NCI-H2107 (cell line): ENCODE measurements at places on chromosomes 2 and 18.

- no peak for DNase-seq
Observed at GRCh38 chr2:10824191-10824590, 11.6 kb upstream of the PDIA6 start.

- no peak for DNase-seq
Observed at GRCh38 chr18:38198526-38198925, 632.9 kb upstream of the CELF4 start.

DNA sequence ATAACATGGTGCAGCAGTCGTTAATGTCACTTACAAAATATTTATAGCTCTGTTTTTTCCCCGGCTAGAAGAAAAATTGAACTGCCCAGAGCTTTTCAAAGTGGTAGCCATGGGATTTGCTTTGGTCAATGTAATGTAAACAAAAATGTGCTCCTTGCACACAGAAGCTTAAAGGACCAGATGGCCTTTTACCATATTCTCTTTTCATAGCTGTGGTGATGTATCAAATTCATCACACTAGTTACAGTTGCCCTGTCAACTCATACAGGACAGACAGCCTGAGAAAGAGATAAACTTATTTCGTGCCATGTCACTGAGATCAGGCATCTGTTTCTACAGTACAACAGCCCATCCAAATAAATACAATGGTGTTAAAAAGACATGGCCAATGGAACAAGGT lies 368.1 kb upstream of the CDH19 start:
- DNase-seq: no peak

- DNase-seq: no peak
Observed at GRCh38 chr2:128451084-128452023, 132.7 kb upstream of the HS6ST1 start.

DNA sequence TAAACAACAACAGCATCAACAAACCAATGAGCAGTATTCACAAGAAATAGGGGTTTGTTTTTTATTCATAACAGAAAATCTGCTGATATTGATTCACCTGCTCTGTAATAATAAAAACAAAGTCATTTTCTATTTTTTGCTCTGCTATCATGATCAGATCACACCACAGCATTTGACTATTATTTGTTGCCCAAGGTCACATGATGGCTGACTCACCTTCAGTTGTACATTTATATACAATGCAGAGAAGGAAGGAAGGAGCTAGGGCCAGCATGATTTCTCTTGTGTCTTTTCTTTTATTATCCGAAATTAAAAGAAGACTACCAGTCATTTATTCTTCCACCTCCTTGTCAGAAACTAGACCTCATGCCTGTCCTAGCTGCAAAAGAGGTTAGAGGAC lies 1427.7 kb upstream of the CELF4 start:
- no peak for DNase-seq

GRCh38 chr2:103445347-103445746 lies 683.5 kb downstream of the TMEM182 start:
- DNase-seq: no peak

- DNase-seq: no peak
Observed at GRCh38 chr2:144624451-144624850, 104.5 kb upstream of the ZEB2 start.

GRCh38 chr2:237055386-237056100 lies 30.1 kb upstream of the COPS8 start:
- no peak for DNase-seq

- DNase-seq: no peak
Observed at GRCh38 chr2:40435426-40436092, 16.3 kb downstream of the SLC8A1 start.
